ENCODE measurements at places on chromosomes 1 and 21. TPM values are rescaled to one million over a fixed set of nuclear protein-coding genes. Genes with fewer than 3 reads are reported as not detected.

The VWA1 gene
- 0.97 TPM for total RNA-seq

The RABGGTB gene
- total RNA-seq: 101 TPM

The FABP3 gene
- total RNA-seq: not detected

The TDRD5 gene
- not detected for total RNA-seq

DNA sequence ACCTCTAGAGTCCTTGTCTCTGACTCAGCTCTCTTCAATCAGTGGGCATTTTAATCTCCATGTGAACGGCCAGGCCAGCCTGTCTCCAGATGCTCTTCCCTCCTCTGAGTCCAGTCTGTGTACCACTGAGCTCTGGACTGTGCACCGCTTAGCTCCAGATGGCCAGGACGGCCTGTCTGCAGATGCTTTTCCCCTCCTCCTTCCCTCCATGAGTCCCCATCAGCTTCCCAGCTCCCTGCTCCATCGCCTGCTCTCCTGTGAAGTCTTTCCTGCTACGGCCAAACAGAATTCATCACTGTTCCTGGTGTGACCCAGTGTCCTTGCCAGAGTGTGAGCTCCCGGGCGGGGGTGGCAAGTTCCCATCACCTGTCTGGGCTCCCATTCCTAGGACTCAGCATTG lies 42.0 kb downstream of the STUM start:
- no peak for DNase-seq

- DNase-seq: no peak
Measured at GRCh38 chr1:175511496-175511895, 231.9 kb downstream of the TNR start.

DNA sequence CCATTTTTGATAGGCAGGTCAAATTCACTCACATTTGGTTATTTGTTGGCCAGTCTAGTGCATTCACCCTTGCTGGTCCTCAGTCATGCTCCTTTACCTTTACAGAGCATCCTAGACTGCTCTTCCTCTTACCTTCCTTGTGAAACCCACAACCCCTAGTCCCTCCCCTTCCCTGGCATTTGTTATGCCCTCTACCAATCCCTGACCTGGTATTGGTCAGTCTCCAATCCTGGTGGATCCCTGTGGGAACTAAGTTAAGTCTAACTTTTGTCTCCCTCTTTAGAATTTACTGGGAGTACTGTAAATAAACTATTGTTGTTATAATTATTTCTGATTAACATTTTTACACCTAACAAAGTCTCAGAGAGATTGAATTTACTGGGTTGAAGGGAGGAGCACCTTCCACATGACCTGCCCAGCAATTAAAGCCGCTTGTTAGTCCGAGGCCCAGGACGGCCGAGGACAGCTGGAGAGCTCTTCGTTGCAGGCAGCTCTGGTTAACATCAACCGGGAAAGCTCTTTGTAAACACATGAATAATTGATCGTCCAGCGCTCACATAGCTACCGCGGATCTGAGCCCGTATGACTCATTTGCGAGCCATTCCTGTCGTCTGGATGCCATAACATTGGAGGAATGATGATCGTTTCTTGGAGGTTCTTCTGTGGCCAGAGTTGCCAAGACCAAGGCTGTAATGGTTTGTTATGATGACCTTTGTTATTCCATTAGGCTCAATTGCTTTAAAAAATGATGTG lies 31.9 kb downstream of the MTARC1 start:
- no peak for DNase-seq

DNA sequence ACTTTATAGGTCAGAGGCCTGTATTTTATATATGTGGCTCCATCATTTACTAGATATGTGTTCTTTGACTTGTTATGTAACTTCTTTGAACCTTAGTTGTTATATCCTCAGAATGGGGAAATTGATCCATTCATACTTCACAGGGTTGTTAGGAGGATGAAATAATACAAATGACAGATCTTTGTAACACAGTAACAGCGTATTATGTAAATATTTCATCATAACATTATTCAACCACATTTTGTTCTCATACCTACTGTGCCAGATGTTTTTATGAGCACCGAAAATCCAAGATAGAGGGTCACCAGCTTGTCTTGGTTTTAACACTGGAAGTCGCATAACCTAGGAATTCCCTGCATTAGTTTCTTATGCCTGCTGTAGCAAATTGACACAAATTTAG lies 3.3 kb downstream of the SUCO start:
- no peak for DNase-seq

DNA sequence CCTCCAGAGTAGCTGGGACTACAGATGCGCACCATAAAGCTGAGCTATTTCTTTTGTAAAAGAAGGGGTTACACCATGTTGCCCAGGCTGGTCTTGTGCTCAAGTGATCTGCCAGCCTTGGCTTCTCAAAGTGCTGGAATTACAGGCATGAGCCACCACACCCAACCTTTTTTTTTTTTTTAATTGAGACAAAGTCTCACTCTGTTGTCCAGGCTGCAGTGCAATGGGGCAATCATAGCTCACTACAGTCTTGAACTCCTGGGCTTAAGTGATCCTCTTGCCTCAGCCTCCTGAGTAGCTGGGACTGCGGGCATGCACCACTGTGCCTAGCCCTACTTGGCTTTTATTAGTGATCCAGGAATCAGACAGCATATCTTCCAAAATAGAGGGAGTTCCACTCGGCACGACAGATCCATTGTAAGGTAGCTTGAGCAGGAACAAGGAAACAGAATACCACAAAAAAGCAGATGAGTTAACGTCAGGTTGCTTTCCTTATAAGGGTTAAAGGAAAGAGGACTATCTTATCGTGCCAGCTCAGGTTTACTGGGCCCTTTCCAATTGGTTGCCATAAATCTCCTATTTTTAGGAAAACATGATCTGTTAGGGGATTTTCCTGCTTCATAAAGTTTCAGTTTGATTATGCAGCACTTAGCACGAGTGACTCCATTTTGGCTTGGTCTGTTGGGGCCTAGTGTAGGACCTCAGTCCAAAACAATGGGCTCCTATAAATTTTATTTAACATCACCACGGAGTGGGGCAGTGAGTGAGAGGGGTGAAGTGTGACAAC lies 45.2 kb downstream of the NENF start:
- DNase-seq: no peak

- DNase-seq: no peak
Measured at GRCh38 chr1:247574664-247575063, 13.5 kb upstream of the OR2G2 start.

- no peak for DNase-seq
Measured at GRCh38 chr1:232767305-232768074, 37.7 kb upstream of the MAP10 start.

DNA sequence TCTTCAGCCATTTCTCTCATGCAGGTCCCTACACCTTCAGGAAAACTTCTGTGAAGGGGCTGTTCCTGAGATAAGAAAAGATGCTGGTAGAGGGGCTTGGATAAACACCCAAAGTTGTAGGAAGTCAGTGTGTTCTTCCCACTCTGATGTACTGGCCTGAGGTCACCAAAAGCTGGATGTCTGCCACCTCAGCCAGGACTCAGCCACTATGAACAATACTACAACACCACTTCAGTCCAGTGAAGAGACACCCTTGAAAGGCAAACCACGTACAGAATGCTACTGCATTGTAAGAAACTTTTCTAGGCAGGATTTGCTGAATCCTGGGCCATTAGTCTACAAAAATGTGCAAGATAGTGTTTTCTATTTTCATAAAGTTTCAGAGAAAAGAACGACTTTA lies 2.4 kb downstream of the PTPN14 start:
- DNase-seq: no peak

DNA sequence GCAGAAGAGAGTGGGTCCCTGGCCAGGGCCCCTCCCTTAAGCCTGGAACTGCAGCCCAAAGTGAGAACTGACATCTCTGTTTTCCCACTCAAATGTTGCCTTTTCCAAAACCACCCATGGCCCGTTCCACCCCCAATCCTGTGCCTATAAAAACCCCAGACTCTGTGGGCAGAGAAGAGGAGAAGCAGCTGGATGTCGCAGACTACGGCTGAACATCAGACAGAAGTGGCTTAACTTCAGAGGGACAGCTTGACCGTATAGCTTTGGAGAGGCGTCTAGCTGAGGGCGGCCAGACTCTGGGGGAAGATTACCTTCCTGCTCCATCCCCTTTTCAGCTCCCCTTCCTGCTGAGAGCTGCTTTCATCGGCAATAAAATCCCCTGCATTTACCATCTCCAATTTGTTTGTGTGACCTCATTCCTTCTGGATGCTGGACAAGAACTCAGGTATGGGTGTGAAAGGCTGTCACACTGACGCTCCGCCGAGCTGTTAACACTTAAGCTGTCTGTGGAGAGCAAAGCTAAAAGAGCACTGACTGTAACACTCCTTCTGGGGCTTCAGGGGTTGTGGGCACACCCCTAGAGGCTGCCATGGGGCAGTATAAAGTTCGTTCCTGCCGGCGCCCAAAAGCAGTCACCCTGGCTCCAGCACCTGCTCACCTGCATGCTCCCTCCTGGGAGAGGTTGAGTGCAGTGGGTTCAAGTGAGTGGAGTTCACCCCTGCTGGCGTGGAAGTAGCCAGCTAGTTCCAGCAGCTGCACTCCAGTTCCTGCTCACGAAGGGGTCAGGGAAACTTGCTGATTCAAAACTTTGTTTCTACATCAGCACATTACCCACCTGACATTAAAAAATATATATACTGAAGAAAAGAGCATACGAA lies 19.6 kb upstream of the ERO1B start:
- no peak for DNase-seq

DNA sequence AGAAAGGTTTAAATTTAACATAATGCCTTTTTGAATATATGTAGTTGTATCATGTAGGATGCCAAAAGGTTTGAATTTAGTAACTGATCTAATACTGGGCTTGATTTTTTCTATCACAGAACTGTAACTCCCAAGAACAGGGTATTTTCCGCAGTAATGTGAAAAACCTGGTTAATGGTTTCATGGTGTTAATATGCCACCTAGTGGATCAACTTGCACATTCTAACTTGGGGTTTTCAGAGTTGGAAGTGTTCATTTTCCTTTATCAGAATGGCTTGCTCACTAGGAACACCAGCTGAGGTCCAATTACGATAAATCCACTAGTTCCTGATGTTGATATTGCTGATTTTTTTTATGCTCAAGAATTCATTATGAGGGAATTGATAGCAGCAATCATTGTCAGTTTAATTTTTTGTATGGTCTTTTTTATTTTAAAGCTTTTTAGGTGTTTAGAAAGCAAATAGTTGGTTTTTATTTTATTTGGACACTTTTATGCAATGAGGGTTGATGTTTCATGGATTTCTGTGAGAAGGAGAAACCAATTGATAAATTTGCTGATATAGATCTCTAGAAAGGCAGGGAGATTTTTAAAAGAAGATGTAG lies 157.2 kb downstream of the PLA2G4A start:
- no peak for DNase-seq

DNA sequence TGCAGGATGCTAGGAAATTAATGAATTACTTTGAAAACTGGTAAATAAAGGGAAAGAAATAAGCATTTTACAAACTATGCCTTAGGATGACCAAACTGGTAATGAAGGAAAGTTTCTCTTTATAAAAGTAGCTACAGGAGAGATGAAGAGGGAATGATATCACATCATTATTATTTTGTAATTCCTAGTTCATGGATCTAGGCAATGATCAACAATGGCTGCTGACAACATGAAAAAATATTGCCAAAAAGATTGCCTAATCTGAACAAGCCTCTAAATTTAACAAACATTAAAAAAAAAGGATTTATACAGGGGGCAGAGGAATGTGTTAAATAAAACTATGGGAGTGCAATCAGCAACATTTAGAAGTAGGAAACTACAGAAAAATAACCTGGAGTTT lies 38.9 kb downstream of the NOS1AP start:
- no peak for DNase-seq

DNA sequence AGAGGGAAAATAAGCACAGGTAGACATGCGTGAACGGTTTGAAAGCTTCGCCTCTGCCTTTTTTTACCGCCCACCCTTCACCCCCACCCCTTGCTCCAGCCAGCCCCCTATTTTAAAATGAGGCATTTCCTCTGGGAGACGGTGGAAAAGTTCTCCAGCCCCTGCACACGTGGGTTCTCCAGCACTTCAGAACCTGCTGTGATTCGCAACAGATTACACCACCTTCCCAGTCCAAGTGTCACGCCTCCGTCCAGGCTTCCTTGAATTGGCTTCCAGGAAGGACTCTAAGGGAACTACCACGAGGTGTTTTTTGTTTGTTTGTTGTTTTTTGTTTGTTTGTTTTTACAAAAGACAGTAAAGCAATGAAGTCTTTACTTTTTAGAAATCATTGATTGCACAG lies 2.6 kb downstream of the LRRC7 start:
- DNase-seq: no peak

DNA sequence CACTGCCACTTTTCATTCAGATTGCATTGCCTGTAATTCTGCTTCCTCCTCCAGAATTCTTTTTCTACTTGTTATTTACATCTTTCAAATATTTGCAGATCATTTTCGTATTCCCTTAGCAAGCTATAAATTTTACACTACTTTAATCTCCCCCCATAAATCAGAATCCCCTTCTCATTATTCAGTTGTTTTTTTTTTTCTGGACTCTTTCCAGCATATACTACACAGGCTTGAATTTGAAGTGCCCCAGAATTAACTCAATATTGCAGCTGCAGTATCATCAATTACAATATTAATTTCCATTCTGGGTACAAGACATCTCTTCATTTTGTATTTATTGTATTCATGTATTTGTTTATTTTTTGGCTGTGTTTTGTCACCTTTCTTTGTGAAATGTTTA lies 1494.3 kb downstream of the AMY1C start:
- no peak for DNase-seq

DNA sequence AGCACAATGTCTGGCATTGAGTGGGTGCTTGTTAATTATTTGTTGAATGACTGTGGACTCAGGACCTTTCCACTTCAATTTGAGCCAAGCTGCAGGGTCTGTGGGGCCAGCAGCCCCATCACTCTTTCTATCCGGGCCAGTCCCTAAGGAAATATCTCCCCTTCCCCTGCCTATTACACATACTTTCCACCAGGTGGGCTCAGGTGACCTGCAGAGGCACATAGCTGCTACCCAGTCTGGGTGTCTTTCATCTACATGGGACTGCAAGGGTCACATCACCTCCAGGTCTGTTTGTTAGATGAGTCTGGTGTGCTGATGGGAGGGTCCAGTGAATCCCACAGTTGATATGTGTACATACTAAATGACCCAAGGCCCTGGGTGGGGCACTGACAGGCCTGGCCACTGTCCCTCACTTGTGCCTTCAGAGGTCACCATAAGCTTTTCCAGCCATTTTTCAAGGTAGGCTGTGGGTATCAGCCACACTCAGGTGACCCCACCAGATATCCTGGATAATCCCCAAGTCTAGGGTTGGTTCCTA lies 59.5 kb upstream of the KDM4A start:
- DNase-seq: no peak
